ENCODE measurements at places on chromosomes 16 and 17.

- no peak for DNase-seq
These were observed 21.2 kb upstream of the LGALS9 start for GRCh38 chr17:27609611-27610303.

DNA sequence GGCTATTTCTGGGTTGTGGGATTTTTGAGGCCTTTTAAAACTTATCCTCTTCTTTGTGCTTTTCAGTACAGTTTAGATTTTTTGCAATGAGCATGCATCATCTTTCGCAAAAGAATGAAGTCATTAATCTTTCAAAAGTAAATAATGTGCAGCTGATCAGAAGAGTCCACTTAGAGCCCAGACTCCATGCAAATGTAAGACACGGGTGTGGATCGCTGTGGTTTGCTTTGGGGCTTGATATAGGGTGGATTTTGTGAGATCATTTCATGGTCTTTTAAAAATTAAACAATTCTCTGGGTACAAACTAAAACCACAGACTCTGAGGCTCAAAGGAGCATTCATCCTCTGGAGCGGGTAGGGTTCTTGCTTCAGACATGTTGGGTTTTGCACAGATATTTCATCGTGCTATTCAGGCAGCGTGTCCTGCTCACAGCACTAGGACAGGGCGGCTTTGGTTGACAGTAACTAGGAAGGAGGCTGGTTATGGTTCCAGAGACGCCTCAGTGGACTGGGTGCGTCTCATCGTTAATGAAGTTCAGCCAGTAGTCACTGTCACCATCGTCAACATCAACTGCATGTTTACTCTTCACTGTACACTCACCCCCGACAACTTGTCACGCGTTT is 129.4 kb upstream of the PLCG2 start:
- DNase-seq = no peak

DNA sequence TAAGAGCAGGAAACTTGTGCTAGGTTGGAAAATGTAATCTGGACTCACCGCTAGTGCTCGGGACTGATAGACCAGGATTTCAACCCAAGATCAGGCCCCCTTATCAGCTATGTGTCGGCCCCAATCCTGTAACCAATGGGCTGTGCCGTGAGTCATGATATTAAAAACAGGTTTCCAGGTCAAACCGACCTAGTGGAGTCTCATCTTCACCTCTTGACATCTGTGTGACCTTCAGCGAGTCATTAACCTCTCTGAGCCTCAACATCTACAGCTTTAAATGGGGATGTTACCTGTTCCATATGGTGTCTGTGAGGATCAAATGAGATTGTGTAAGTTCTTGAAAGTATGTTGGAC is 512 bp downstream of the PMM2 start:
- DNase-seq = no peak

GRCh38 chr17:73770115-73770848 is 126.0 kb upstream of the SDK2 start:
- no peak for DNase-seq

GRCh38 chr17:77691216-77692085 is 267.1 kb upstream of the TNRC6C start:
- DNase-seq = no peak

Measured in DMS79 (cell line).